ENCODE measurements at places on chromosomes 6 and 20.

GRCh38 chr20:37411408-37412219 lies 65.7 kb downstream of the SRC start:
- DNase-seq = no peak

DNA sequence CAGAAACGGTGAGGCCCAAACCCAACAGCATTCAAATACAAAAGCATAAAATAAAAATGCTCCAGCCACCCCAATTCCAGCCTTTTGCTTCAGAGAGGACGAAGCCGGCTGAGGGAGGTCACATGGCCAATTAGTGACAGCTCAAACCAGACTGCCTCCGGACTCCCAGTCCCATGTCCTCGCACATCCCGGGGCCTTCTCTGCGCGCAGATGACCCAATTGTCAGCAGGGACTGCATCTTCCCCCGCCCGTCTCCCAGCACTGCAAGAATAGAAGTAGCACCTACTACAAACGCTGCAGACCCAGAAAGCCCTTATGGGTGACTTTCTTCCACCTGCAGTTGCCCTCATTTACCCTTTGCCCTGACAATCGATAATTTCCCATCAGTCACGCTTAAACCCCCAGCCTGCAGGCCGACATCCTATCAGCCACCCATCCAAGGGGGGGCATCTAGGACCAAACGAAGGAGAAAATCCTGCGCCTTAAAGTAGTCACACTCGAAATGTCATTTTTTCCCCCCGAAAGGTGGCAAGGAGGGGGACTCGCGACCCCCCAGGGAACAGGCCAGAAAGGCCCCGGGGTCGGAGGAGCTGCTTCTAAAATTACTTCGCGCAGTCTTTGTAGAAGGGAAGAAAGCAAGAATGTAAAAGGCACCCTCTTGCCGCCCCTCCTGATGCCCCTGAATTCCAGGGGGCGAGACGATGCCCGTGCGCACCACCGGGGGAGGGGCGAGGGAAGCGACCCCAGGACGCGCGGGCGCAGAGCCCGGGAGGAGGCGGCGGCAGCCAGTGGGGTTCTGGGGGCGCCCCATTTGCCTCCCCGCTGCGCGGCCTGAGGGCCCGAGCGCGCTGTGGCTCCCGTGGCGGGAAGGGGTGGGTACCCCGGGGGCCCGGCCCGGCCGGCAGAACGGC lies 792 bp downstream of the SLC23A2 start:
- DNase-seq = no peak

GRCh38 chr6:81589465-81590313 lies 162.8 kb downstream of the TENT5A start:
- DNase-seq = peak; percentile 8

- no peak for DNase-seq
These were observed 28.6 kb downstream of the PMEPA1 start for GRCh38 chr20:57680934-57681914.

- DNase-seq = no peak
These were observed 87.0 kb downstream of the OR2B2 start for GRCh38 chr6:27825025-27825793.

GRCh38 chr6:129206821-129207220 lies 323.9 kb downstream of the LAMA2 start:
- no peak for DNase-seq

DNA sequence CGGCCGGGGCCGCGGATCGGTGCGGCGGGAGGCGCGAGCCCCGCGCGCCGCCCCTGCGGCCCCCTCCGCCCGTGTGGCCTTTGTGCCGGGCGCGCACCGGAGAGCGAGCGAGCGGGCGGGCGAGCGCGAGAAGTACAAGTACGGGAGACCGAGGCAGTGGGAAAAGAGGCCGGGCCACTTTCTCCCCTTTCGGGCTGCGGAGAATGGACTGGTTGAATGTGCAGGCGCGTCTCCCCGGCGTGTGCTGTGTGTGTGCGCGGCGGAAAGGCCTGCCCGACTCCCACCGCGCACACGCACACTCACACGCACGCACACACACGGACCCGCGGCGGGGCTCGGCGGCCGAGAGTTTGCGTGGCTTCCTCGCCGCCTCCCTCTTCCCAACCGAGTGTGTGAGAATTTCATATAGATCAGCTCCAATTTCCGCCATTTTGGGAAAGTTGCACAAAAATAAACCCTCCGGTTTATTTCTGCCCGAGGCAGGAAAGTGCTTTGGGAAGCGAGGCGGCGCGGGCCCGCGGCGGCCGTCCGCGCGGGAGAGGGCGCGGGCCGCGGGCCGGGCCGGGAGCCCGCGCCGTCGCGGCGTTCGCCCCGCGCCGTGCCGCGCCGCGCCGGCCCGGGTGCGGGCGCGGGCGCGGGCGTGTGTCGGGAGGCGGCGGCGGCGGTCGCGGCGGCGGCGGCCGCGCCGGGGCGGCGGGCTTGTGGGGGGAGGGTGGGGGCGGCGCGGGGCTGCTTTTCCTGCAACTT lies 1.1 kb downstream of the L3MBTL3 start:
- no peak for DNase-seq

GRCh38 chr6:98137391-98137790 lies 697.0 kb upstream of the POU3F2 start:
- no peak for DNase-seq

- no peak for DNase-seq
These were observed 14.7 kb downstream of the ZNF335 start for GRCh38 chr20:45957021-45957941.

- DNase-seq = no peak
These were observed 83.8 kb upstream of the FOXQ1 start for GRCh38 chr6:1227935-1228753.

DNA sequence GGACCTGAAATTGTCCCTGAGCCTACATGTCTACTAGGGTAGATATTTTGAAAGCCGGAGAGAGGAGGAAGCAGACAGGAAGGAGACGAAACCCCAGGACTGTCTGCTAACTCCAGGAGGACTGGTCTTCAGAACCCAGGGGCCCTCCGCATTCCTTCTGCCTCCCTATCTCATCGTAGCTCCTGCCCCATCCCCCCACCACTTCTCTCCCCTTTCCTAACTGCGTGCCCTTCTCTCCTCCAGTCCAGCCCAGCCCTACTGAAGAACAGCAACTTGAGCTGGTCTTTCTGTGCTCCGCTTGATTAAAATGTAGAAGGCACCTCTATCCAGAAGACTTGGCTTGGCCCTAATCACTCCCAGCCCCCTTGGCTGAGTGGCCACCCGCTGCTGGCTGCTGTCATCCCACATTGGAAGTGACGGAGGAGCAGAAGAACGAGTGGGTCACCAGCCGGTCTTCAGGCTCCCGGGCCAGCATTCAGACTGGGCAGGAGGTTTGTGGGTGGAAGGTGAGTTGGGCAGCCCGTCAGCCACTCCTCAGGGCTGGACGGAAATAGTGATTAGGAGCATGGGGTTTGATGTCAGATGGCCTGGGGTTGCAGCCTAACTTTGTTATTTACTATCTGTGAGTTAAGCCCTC lies 28.8 kb upstream of the ANGPT4 start:
- DNase-seq = no peak

GRCh38 chr6:144190593-144190992 lies 40.3 kb downstream of the STX11 start:
- DNase-seq = peak; percentile 79

- no peak for DNase-seq
These were observed 2.0 kb downstream of the HEY2 start for GRCh38 chr6:125751334-125751916.

GRCh38 chr6:170085475-170086401 lies 205.1 kb downstream of the DLL1 start:
- DNase-seq = no peak

GRCh38 chr6:52568320-52568719 lies 8.5 kb downstream of the TRAM2 start:
- no peak for DNase-seq

- no peak for DNase-seq
These were observed 122.2 kb downstream of the AFG1L start for GRCh38 chr6:108417027-108417426.

GRCh38 chr6:143621876-143622605 lies 55.7 kb upstream of the PHACTR2 start:
- DNase-seq = peak; percentile 26

- DNase-seq = no peak
These were observed 239.1 kb downstream of the HDGFL1 start for GRCh38 chr6:22808466-22808865.

DNA sequence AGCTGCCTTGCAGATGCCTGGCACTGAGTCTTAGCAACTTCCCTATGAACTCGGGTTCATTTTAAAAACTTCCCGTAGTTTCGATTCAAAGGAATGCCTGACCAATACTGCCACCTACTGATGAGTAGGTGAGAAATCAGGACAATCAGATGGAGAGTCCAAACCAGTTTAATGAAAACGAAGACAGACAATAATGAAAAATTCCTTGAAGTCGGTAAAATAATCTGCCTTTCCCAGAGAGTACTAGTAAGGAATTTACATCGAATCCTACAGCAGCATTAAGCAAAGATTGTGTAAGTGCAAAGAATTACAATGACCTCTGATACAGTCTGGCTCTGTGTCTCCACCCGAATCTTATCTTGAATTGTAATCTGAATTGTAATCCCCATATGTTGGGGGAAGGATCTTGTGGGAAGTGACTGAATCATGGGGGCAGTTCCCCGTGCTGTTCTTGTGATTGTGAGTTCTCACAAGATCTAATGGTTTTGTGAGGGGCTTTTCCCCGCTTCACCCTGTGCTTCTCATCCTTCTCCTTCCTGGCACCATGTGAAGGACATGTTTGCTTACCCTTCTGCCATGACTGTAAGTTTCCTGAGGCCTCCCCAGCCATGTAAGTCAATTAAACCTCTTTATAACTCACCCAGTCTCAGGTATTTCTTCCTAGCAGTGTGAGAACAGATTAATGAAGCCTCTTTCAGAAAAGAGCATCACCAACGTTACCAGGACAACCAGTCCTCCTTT lies 134.4 kb downstream of the ARHGAP18 start:
- peak; percentile 53 for DNase-seq

- no peak for DNase-seq
These were observed 2.8 kb downstream of the SLC12A5 start for GRCh38 chr20:46031701-46032254.

GRCh38 chr6:111173341-111173740 lies 86.0 kb downstream of the SLC16A10 start:
- DNase-seq = no peak

GRCh38 chr6:64404396-64404795 lies 768.8 kb downstream of the PHF3 start:
- no peak for DNase-seq

DNA sequence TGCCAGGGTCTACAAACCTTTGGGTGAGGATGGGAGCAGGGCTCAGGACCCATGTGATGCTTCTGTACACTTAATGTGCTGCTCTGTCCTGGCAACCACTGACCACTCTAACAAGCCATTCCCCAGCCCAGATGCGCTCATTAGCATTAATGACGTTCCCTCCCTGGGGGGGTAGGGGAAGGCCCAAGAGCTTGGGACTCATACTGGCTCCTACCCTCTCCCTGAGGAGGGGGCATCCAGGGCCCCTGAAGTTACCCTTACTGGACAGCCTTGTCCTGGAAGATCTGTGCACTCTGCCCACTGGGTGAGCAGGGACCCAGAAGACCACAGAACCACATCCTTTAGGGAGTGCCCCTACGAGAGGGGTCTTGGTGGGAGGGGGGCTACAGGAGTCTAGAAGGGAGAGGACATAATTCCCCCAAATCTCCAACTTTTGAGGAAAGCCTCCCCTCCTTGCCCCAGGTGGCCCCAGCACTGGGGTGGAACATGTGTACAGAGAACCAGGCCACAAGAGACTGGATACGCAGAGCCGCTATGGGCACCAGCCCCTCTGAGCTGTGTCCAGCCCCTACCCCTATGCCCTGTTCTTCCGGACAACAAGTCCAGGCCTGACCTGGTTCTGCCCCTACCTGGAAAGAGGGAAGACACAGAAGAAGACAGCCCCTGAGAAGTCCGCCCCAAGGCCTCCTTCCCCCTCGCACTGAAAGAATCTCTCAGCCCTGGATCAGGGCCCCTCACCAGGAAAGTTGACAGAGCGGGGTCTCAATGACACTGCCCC lies 1.4 kb downstream of the TEAD3 start:
- peak; percentile 82 for DNase-seq

GRCh38 chr6:5090603-5091002 lies 5.5 kb downstream of the PPP1R3G start:
- no peak for DNase-seq

- no peak for DNase-seq
These were observed 27.4 kb upstream of the ABT1 start for GRCh38 chr6:26569433-26569764.

- DNase-seq = no peak
These were observed 11.4 kb downstream of the HECA start for GRCh38 chr6:139146317-139146726.

DNA sequence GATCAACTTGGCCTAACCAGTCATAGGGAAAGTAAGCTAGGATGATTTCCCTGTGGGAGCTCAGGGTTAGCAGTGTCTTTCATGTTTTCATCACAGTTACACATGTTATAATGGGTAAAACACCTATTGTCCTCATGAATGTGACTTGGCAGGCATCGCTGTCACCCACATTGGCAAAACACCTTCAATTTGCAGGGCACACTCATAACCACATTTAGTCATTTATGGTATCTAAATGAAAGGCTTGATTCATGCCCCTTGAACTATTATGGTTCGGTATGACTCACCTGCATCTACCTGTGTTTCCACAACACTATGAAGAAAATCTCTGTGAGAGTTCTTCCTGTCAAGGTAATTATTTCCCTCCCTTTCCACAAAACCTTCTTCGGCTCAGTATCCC lies 49.2 kb downstream of the FRK start:
- DNase-seq = no peak
